ENCODE measurements at places on chromosomes 1 and 21.

GRCh38 chr21:17763288-17764037 is 55.7 kb downstream of the C21orf91 start:
- no peak for DNase-seq
- H3K36me3 ChIP-seq, result no peaks in the 10 kb centered on the region
- H3K27me3 ChIP-seq, result no peaks in the 10 kb centered on the region
- H3K4me1 ChIP-seq, result no peaks in the 10 kb centered on the region
- H3K4me3 ChIP-seq, result no peak overlapping the region

GRCh38 chr1:244839656-244840055 is 4.2 kb downstream of the COX20 start:
- peaks cover 64% of the 10 kb centered on the region for H3K4me1 ChIP-seq
- H3K4me3 ChIP-seq, result peak overlapping the region; percentile 8
- no peaks in the 10 kb centered on the region for H3K27me3 ChIP-seq
- DNase-seq, result peak; percentile 14
- peak overlapping the region; percentile 98 for H3K27ac ChIP-seq
- H3K36me3 ChIP-seq, result peaks cover 76% of the 10 kb centered on the region

GRCh38 chr1:11982010-11982392 is 1.8 kb downstream of the MFN2 start:
- peak overlapping the region; percentile 89 for H3K27ac ChIP-seq
- peak; percentile 20 for DNase-seq
- H3K4me1 ChIP-seq, result peaks cover 28% of the 10 kb centered on the region
- no peaks in the 10 kb centered on the region for H3K27me3 ChIP-seq
- peak overlapping the region; percentile 92 for H3K4me3 ChIP-seq

GRCh38 chr1:182268669-182269068 is 122.9 kb downstream of the GLUL start:
- no peak overlapping the region for H3K4me3 ChIP-seq
- H3K4me1 ChIP-seq, result peaks cover 4% of the 10 kb centered on the region
- no peaks in the 10 kb centered on the region for H3K36me3 ChIP-seq
- H3K27ac ChIP-seq, result no peak overlapping the region
- H3K27me3 ChIP-seq, result no peaks in the 10 kb centered on the region
- no peak for DNase-seq
